ENCODE measurements at places on chromosomes 5 and 9. TPM values are rescaled to one million over a fixed set of nuclear protein-coding genes. Genes with fewer than 3 reads are reported as not detected.

Gene BHMT
- total RNA-seq: not detected

GRCh38 chr5:127839496-127840197 is 136.5 kb downstream of the CCDC192 start:
- no peak for DNase-seq
- H3K4me3 ChIP-seq: no peak overlapping the region
- no peaks in the 10 kb centered on the region for H3K4me1 ChIP-seq

DNA sequence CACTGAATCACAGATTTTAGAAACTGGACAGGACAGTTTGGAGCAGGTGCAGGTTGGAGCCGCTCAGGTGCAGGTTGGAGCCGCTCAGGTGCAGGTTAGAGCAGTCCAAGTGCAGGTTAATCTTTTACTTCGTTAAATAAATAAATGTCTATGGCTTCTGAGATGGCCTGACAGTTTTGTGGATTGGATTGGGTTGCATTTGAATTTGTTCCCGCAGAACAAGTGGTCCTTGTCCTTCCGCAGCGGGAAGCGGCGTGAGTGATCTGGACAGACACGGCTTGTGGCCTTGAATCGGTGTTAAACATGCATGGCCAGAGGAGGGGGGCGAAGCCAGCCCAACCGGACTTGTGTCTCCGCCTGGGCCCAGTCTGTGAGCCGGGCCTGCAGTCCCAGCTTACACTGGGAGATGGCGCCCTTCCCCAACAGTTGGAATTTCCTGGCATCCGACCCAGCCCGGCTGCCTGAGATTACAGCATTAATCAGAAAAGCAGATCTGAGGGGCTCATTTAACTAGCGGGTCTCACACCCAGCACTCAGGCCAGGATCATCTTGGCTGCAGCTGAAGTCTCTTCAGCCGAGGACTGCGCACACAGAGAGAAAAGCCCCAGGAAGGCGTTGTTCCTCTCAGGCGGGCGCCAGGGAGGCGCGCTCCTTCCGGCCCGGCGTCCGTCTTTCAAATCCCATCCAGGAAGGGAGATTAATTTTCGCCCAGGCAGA is 1.5 kb upstream of the OLFM1 start:
- peaks cover 89% of the 10 kb centered on the region for H3K27me3 ChIP-seq
- no peak overlapping the region for H3K27ac ChIP-seq
- DNase-seq: peak; percentile 56
- no peaks in the 10 kb centered on the region for H3K36me3 ChIP-seq
- H3K4me1 ChIP-seq: peaks cover 6% of the 10 kb centered on the region

- H3K27me3 ChIP-seq: no peaks in the 10 kb centered on the region
- H3K27ac ChIP-seq: no peak overlapping the region
- H3K36me3 ChIP-seq: no peaks in the 10 kb centered on the region
- no peak for DNase-seq
Measured at GRCh38 chr9:35570709-35571504, 34.2 kb upstream of the TESK1 start.

Gene C9orf50
- 0.87 TPM for total RNA-seq

DNA sequence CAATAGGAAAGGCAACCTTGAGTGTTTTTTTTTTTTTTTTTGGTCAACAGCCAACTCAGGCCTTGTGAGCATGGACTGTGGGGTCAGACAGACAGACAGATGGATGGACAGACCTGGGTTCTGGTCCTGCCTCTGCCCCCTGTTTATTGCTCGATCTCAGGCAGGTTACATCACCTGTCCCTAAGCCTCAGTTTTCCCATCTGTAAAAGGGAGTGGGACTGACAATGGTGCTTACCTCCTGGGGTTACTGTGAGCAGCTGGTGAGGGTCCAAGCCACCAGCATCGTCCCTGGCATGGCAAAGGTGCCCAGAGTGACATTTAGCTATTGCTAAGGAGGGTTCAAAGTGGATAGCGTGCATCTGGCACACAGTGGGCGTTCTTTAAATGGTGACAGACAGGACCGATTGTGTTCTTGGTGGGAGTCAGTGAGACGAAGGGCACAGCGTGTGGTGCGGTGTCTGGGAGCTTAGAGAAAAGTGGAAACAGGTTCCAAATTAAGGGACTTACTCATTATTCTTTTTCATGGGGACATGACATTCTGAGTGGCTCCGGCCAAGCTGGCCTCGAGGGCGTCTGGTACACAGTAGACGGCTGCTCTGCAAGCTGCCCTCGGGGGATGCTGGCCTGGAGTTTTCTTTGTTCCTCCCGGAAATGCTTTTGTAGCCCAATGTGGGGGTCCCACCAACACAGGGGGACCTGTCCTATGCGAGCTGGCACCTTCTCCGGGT is 72.1 kb downstream of the COL27A1 start:
- peak overlapping the region; percentile 100 for H3K27ac ChIP-seq
- DNase-seq: no peak
- no peaks in the 10 kb centered on the region for H3K27me3 ChIP-seq
- no peak overlapping the region for H3K4me3 ChIP-seq

Gene TTC1
- total RNA-seq: 36.7 TPM

Gene ASB6
- total RNA-seq: 24.5 TPM
